Putamen (tissue), 1 donor: ENCODE measurements at places on chromosomes 7 and 10.

DNA sequence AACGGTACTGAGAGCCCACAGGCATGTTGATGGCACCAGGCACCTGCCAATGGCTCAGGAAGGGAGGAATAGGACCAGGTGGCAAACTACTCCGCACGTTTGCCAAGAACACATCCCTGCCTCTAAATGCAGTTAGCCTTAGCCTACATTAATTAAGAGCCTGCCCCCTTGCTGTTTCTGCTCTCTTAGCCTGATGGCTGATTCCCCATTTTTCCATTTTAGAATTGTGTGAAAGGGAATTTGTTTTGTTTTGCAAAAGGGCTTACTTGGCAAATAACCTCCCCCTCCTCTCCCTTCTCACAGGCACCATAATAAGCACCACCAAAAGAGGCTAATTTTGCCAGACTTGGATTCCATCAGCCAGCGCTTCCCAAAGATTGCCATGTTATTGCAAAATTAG is 1203.2 kb downstream of the SORCS3 start:
- peak; percentile 53 for DNase-seq

DNA sequence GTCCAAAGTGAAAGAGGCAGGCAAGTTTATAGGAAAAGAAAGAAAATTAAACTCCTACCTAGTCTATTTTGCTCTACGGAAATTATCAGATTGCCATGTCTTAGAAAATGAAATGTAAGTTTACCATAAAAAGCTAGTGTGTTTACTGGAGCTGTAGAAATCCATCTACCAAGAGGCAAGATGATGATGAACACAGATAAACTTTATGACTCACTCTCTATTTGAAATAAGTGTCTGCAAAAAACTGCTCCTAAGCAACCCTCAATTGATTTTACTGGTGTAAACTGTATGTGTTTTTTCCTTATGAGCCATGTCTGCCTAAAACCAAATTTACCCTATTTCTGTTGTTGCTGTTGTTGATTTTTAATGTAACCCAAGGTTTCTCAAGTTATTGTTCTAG is 73.8 kb upstream of the TMEM106B start:
- DNase-seq: no peak

- no peak for DNase-seq
Measured at GRCh38 chr10:3760083-3760482, 24.9 kb downstream of the KLF6 start.

DNA sequence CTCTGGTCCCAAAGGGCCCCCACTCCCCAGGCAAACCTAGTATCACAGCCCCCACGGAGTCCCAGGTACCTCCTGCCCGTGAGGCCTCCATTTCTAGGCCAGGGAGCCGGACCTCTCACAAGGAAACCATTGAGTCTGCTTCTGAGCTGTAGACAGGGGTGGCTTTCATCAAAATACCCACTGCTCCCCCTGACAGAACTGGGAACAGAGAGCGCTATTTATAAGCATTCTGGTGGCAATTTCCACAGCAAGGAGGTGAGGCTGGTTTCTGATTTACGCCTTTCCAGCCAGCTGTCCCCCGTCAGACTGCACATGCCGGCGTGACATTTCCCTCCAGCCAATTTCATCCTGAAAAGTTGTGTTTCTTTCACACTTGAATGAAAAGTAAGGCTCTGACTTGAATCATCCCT is 407.5 kb upstream of the PRKCQ start:
- peak; percentile 95 for DNase-seq
